Activated T-cell treated with anti-CD3 and anti-CD28 coated beads for 24 hours (primary cell): ENCODE measurements at places on chromosomes 5 and 9.

GRCh38 chr5:137342764-137343163 is 156.4 kb downstream of the SPOCK1 start:
- DNase-seq = no peak

GRCh38 chr9:94758880-94759279 is 32.4 kb downstream of the AOPEP start:
- no peak for DNase-seq

- DNase-seq = no peak
Observed at GRCh38 chr5:17118631-17119030, 98.8 kb upstream of the BASP1 start.

DNA sequence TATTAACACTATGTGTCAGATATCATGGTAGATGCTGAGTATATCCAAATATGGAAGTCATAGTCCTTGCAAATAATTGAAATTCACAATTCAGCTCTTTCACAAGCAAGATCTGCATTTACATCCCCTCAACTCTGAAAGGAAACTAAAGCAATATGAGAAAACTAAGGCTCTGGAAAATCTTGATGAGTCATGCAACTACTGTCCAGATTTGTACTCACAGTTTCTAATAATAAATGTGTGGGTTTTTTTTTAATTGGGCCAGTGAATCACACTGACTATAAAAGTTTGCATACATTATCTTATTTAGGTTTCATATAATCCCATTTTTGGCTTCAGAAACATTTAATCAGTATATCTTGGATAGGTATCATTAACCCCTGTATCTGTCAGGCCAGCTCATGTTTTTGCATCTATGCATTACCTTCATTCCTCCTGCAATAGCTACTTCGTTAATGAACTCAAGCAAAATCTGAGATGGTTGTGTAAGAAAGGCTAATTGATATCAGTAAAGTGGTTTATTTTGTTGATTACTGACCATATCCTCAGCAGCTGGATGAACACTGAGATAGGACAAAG is 58.7 kb upstream of the PRR16 start:
- no peak for DNase-seq

GRCh38 chr9:33051144-33051543 is 25.3 kb downstream of the SMU1 start:
- no peak for DNase-seq

GRCh38 chr5:79731775-79732174 is 42.1 kb downstream of the CMYA5 start:
- no peak for DNase-seq

GRCh38 chr5:13278148-13278547 is 666.3 kb downstream of the DNAH5 start:
- DNase-seq = no peak

DNA sequence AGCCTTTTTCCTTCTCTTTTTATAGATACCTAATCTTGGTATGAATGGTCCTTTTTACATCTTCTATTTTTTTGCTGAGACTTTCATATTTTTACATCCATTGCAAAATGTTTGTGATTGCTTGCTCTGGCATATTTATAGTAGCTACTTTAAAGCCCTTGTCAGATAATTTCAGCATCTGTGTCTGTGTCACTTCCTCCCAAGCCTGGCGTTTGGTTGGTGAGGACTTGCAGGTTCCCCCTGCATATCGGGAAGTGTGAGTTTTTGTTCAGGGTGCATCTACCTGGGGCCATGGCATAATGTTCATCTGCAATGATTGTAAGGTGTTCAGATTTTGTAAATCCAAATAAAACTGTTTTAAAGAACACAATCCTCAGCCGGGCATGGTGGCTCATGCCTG is 8.9 kb downstream of the FBXW5 start:
- DNase-seq = no peak

DNA sequence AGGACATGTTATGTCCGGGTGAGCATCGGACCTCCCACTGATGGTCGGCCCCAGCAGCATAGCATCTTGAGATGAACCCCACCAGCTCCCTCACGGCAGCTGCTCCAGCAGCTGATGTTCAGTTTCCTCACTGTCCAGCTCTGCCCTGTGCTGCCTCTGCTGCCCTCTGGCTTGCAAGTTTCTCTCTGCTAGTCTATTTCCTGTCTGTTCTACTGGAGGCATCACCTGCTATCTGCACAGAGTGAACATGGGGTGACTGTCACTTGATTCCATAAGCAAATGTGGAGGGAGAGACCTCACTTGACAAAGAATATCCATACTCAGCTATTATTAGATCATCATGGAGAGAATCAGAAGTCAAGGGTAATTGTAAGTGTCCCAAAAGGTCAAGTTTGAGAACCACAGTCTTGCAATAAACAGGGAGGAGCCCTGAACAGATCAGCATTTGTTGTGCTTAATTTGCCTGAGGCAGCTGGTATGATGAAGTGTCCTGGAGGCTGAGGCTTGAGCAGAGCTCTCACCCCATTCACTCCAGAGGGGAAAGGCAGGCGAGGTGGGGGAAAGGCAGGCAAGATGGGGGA is 702.8 kb downstream of the SEMA5A start:
- DNase-seq = no peak

DNA sequence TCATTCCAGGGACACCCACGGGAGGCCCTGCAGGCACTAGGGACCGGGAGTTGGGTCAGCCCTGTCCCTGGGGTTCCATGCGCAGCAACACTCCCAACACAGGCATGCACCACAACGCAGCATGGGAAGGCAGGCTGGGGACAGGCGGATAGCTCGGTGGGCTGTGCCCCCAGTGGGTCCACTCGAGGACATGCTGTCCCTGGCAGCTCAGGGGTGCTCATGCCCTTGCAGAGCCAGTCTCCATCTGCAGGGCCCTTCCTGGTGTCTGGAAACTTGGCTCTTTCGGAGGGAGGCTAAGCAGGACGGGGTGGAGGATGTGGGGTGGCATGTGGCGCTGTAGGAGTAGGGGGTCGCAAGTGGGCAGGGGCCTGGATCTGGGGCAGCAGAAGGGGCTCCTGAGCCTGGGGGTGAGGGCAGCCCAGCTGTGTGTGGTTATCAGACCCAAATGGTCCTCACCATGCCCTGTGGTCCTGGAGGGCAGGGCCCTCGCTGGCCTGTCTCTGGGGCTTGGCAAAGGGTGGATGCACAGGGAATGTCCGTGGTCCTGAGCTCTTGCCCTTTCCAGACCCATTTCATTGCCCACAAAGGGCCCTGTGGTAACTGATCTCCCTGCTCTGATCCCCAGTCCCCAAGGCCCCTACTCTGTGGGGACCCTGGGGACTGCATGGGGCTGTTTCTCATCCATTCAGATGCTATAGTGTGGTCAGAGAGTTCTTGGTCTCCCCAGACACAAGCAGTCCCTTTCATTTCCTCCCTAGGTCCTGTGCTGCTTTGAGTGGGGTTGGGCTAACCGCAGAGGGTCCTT is 90.3 kb upstream of the PHYKPL start:
- DNase-seq = no peak

GRCh38 chr9:8186560-8186959 is 387.0 kb upstream of the DMAC1 start:
- DNase-seq = no peak

DNA sequence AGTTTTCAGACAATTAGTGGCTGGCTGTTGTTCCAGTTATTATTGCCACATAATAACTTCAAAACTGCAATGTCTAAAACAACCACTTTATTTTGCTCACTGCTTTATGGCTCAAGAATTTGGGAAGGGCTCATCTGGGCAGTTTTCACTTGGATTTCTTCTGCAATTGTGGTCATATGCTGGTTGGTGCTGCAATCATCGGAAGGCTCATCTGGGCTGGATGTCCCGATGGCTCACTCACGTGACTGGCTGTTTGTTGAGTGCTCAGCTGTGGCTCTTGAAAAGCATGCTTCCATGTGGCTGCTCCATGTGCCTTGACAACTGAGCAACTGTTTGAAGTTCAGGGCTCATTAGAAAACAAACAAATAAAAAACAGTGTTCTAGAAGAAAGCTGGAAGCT is 1032.5 kb downstream of the DTWD2 start:
- DNase-seq = no peak

GRCh38 chr5:58751222-58751837 is 168.5 kb downstream of the RAB3C start:
- DNase-seq = no peak

DNA sequence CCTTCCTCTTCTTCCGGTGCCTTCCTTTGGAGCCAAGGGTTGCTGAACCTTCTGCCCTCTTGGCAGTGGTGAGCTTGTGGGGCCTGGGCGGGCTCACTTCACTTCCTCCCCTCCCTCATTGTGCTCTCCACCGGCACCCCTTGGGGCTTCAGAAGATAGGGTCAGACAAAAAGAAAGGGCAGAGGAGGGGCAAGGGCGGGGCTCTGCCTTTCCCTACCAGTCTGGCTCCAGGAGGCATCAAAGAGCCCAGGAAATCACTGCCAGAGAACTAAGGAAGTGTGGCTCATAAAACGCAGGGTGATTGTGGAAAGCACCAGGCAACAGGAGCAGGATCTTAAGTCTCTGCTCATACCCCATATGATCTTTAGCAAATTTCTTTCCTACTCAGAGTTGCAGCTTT is 34.8 kb downstream of the ACOT12 start:
- no peak for DNase-seq

GRCh38 chr5:66810848-66811261 is 214.7 kb downstream of the MAST4 start:
- no peak for DNase-seq

- peak; percentile 33 for DNase-seq
Observed at GRCh38 chr9:111926421-111926875, 29.8 kb downstream of the UGCG start.

DNA sequence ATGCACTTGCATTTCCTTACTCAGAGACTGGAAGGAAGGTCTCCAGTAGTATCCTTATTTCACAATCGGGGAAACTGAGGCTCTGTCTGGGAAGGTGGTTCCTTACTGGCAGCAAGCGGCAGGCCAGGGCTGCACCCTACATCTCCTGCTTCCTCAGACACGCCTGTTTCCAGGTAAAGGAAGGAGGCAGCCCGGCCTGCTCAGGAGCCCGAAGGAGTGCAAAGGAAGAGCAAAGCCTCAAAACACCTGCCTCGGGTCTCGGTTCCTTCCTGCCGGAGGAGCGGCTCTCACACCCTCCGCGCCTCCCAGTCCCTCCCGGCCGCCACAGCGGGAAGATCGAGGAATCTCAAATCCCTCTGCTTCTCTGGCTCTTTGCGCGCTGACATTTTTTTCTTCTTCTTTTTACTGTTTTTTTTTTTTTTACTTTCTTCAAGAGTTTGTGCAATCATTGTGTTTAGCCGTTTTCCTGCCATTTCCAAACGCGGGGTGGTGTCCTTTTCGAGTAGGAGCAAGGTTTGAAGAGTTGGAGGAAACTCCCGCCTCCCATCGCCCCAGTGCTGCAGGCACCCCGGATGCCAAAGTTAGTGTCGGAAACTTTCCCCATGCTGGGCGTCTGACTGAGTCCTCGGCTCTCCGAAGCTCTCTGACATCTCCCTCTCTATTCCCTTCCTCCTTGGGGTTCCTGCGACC is 1.0 kb downstream of the GGTA1 start:
- DNase-seq = no peak

DNA sequence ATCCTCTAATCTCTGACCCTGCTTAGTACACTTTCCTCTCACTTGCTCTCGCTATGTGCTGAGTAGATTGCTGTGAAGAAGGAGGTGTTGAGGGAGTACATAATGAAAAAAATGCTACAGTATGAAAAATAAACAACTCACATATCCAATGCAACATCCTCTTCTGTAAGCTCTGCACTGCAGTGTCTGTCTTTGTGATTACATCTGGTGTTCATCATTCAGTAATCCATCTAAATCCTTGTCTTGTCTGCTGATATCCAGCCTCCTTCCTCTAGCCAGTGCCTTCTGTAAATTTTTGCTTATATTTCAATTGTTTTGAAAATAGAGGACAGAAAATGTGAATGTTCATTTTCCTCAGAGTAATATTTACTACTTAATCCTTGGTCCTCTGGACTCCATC is 57.4 kb upstream of the CDH12 start:
- DNase-seq = no peak

- no peak for DNase-seq
Observed at GRCh38 chr9:132986640-132987620, 8.4 kb downstream of the GFI1B start.

DNA sequence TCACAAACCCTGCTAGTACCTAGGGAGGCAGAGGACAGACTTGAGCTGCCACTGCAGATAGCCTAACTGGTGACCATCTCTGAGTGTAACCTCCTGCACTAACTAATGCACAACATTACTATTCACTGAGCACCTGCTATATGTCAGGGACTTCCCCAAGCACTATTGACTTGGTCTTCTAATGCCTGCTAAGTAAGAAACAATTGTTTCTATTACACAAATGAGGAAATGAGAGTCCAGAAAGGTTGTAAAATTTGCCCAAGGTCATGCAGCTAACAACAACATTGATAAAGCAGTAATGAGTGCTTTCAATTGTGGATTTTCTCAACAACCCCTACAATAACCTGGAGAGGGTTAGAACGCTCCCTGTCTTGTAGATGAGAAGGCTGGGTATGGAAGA is 183.7 kb downstream of the ZNF462 start:
- no peak for DNase-seq

GRCh38 chr5:156475182-156476157 is 148.5 kb downstream of the SGCD start:
- DNase-seq = no peak

DNA sequence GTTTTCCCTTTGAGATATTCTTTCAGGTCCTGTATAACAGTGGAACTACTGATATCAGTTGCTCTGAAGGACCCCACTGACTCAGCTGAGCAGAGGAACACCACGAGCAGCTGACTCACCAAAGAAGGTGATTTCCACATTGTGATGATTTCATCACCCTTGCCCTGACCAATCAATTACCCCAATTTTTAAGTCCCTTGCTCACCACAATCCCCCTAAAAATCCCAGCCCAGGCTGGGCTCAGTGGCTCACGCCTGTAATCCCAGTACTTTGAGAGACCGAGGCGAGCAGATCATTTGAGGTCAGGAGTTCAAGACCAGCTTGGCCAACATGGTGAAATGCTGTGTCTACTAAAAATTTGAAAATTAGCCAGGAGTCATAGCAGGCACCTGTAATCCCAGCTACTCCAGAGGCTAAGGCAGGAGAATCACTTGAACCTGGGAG is 125.3 kb upstream of the ABCA1 start:
- peak; percentile 47 for DNase-seq

GRCh38 chr5:73901043-73901442 is 275.0 kb downstream of the ARHGEF28 start:
- DNase-seq = no peak

DNA sequence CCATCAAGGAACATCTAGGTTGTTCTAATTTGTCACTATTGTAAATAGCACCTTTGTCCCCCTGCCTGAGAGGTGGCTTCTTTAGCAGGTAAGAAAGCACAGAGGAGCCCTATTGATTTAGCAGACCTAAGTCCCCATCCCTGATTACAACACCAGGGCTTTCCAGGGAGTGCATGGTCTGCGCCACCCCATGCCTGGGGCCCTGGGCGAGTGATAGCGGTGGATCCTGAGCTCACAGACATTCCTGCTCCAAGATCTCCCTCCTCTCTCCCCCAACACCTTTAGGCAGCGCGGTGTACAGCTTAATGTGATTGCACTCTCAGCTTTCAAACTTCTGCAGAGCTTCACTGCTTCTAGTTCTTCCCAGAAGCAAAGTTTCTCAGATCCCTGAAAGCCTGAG is 67.4 kb upstream of the WWC1 start:
- no peak for DNase-seq

GRCh38 chr5:9512457-9512856 is 33.4 kb downstream of the SEMA5A start:
- no peak for DNase-seq

GRCh38 chr5:107121793-107122519 is 548.8 kb downstream of the EFNA5 start:
- DNase-seq = no peak
